ENCODE measurements at places on chromosomes 2 and 18.

GRCh38 chr2:164700390-164700789, 79.1 kb upstream of the GRB14 start:
- no peak for DNase-seq

DNA sequence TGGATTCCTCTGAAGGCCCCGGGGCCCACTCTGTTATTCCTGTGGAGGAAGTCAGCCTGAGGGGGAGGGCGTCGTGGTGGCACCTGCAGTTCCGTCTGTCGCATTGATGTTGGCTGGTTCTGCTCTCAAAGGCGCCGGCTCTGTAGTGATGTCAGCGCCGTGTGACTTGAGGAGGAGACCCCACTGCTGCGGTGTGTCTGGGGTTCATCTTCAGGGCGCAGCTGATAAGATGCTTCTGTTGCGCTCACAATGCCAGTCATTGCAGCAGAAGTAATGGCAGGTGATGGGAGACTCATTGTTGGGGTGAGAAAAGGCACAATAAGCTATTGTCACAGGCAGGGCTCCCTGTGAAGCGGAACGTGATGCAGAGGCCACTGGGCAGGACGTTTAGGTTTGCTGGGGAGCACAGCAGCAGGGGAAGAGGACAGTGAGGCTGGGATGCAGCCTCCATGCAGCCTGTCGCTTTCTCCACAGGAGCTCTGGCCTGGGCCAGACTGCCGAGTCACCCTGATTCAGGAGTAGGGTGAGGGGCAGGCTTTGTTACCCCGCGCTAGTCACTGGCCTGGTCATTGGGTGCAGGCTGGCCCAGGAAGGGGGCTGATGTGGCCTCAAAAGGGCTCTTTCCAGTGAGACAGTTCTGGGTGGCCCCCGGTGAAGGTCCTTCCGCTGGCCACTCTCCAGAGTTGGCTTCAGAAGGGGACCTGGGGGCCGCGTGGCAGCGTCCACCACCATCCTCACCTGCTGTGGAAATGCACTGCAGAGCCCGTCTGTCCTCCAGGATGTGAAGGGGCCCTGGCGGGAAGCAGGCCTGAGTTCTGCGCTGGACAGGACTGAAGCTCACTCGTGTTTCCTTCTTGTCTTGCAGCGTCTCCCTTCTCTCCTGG, 42.9 kb downstream of the SH3BP4 start:
- no peak for DNase-seq

DNA sequence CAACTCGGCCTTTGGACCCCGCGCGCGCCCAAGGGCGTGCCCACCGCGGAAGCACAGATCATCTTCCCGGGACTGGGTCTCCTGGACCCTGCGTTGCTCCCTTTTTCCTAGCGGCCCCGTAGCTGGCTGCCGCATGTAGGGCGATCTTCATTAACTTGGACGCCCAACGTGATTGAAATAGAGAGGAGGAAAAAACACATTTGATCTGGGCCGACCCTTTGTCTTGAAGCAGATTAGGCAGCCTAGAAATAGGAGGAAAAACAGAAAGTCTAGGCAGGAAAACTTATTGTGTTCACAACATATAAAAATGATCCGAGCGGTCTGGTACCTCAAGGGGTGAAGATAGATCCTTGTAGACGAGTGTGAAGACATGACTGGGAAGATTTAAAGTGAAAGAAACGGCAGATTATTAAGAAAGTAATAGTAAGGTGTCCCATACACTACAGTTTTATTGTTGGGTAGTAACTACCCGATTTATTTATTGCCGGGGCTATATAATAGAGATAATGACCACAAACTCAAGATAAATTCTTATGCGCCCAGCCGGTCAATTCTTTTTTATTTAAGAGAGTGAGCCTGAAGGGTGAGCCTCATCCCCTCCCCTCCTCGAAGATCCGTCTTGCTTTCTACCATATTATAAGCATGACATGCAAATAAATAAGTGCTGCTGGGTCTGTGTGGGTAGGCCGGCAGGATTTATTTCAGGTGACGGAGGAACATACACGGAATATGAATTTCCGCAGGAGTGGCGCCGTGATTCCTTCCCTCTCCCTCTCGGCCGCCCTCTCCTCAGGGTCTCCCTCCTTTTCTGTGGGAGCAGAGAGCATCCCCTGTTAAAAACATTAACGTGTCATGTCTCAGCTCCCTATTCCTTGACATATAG, 147.4 kb downstream of the MEIS1 start:
- DNase-seq: no peak

DNA sequence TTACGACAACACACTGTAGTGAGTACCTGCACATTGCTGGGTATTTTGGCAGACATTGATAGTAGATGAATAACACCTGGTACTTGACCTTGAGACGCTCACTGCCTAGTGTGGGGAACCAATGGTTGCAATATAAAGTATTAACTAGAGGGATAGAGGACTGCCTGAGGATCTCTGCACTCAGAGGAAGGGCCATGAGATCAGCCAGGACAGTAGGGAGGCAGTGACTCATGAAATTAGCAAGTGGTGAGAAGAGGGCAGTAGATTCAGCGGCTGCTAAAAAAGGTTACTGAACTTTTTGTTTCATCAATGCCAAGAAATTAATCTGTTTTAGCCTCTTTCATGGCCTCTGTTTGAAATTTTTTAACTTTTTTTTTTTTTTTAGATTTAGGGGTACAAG, 250.8 kb upstream of the TCF4 start:
- DNase-seq: no peak

GRCh38 chr2:5076599-5076998, 615.6 kb upstream of the SOX11 start:
- DNase-seq: no peak

DNA sequence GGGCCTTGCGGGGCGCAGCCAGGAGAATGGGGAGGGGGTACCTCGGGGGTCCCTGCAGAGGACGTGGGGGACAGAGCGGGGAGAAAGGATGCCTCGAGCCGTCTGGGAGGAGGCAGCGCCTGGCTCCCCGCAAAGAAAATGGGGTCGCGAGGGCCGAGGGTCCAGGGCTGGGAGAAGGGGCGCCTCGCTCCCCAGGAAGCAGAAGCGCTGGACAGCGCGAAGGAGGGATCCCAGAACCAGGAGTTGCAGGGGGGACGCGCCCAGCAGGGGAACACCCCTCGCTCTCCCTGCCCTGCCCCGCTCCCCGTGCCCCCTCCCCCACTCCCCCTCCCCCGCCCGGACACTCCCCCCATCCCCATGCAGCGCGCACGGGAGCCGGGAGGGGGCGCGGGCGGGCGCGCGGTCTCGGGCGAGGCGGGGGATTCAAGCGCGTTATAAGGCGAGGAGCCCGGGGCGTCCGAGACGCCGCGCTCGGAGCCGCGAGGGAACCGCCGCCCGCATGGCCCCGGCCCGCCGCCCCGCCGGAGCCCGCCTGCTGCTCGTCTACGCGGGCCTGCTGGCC, at the start of gene ERFE:
TSS of gene ERFE (plus strand) at position 462 of the 562 bp plus-strand sequence. CDS start at position 500, 38 bp downstream.
- DNase-seq: no peak
